Urinary bladder (tissue), 4 donors: ENCODE measurements at places on chromosomes 7 and 10.

DNA sequence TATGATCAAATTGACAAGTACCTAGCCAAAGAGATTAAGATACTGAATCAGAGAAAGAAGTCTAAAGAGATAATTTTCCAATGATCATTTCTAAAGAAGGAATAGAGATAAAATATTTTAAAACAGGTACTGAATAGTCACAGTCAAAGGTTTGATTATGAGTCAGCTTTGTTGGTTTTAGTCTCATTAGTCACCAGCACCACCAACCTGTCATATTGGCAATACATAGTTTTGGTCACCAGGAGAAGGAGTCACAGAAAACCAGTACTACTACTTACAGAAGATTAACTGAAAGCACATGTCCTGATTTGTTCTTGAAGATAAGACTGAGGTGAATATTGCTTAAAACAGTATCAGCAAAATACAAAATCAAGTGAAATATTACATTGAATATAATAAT, 34.6 kb downstream of the ZEB1 start:
- DNase-seq = no peak

DNA sequence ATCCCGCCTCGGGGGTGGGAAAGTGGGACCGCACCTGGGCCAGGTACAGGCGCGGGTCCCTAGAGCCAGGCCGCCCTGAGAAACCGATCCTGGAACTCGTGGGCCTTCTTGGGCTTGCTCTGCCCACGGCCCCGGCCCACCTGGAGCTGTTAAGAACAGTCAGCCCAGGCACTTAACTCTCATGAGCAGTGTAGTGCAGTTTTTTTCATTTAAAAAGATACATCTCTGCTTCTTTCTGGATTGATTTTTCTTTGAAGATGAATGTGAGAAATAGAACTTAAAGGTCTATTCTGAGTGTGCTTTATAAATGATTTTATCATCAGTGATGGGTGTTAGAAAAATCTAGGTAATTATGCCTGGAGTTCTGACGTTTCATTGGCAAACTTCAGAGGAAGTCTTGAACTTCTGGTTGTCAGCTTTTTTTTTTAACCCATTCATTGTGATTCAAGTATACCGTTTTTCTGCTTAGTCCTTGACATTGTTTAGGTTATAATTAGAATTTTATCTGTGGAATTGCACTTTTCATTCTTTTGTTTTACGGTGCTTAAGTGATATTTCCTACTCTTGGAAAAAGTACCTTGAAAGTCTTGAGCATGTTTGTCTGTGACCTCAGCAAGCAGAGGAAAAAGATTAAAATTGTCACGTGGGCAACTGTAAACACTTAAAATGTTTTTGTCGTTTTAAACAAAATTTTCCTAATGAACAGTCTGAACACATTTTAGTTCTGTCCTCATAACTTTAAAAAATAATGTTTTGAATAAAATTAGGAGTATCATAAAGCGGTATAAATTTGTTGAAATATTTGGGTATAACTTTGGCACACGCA, 906 bp downstream of the CDK1 start:
- DNase-seq = no peak

DNA sequence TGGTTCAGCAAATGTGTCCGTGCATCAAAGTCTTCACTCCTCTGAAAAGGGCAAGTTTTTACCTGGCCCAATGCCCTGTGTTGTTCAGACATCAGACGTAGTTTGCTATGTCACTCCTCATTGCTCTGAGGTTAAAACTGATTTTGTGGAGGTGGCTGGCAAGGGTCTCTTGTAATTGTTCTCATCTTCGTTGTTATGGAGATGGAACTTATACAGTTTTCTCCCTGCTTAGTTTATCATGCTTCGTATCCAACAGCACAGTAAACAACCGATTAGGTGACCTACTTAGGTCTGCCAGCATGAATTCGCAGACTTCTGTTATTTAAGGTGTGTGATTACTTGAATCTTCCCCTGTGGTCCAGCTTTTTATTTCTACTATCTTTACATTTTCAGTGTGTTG, 274.1 kb upstream of the SMIM30 start:
- no peak for DNase-seq

DNA sequence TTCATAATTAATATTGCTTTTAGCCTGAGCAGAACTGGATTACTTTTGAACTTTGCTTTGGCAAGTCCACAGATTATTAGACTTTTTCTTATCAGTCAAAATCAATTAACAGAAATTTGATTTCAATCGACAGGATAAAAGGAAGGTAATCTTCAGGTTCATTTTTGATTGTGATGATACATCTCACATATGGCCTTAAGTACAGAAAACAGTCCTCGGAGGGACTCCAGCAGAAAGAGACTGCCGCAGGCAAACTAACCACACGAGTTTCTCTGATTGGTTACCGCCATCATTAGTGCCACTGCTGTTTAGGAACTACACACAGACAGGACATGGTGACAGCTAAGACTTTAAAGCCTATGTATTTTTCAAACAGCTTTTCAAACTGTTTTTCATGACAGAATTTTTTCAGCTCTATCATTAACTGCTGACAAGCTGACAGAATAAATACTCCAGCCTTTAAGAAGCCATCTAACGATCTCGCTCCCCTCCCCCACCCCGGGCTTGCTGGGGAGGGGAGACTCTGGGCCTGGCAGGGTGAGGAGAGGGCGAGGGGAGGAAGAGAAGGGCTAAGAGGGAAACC, 668.2 kb downstream of the KCNMA1 start:
- DNase-seq = no peak

DNA sequence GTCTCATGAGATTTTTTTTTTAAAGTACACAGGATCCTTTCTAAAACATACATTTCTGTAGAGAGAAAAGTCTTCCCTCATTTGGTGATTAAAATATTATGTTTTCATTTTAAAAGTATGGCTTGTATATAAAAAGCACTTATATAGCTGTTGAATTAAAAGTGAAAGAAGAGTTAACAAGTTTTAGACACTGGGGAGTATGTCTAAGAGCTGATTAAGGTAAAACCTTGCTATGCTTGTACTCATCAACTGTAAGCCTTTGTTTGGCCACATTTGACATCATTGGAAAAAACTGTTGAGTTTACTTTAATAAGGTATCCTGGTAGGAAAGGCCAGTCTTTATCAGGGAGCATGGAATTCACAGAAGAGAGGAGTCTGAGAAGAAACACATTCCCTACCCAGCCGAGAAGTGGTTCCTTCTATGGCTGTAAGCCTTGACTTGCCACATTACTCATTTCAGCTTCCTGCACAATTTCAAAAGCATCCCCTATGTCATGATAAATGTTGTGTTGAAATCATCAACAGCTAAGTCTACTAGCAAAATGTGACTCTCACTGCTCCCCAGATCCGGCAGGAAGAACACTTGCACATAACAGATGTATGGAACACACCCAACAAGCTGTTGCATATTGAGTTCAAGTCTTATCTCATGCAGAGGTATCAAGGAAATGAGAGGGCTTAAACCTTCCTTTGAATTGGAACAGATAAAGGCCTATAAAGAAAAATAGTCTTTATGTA, 171.8 kb upstream of the CDK1 start:
- DNase-seq = no peak

- DNase-seq = no peak
Observed at GRCh38 chr10:62341419-62341818, 32.8 kb upstream of the ZNF365 start.

DNA sequence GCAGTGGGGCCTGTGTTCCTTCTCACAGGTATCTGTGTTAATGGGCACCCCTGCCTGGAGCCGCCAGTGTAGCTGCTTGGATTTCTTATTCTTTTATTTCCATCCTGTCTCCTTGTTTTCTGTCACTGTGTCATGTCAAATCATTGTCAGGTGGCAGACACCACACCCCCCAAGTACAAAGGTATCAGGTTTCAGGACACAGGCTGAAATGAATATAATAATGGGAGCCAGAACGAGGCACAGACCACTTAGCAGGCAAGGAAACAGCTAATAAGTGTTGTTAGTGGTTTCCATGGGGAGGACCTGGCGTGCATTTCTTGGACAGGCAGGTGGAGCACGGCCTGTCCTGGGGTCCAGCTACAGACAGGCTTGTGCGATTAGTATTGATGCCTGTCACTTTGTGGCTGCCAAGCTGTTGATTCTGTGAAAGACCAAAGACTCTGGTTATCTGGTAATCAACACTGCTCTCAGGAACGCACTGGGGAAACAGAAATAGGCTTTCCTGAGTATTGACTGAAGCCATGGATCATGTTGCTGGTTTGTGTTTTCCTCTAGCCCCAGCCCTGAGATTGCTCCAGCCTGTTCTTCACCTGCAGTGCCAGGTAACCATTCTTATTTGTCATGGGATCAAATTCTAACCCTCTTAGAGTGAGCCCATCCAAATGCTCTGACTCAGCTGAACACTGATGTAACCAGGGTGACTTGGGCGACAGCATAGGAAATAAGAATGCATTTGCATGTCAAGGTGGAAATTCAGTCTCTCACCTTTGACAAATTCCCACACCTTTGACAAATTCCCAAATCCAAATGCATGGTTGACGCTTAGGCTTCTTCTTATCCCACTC, 1002.0 kb downstream of the LRMDA start:
- no peak for DNase-seq

DNA sequence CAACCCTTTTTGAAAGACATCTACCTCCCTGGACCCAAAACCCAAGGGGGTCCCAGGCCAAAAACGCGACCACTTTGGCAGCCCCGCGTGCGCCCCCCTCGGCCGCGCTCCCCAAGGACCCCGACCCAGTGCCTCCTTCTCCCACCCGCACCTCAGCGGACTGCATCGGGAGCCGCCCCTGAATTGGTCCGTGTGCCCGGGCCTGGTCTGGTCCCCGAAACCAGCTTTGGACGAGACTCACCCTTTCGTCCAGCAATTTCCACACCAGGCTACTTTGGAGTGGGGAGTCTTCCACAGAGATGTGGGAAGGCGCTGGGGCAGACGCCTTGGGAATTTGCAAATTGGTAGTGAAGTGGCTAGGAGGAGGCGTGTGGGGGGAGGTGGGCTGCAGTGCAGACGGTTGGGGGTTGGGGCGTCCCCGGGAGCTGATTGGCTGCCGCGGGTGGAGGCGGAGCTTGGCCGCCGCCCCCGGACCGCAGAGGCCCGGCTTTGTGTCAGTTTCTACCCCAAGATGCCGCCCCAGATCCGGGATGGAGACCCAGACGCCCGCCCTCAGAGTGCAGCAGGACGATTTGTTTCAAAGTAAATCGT, 16.9 kb downstream of the TCAF1 start:
- no peak for DNase-seq

GRCh38 chr7:95342642-95343307, 18.4 kb upstream of the PON1 start:
- no peak for DNase-seq

GRCh38 chr10:77442699-77443189, 194.9 kb downstream of the KCNMA1 start:
- no peak for DNase-seq

DNA sequence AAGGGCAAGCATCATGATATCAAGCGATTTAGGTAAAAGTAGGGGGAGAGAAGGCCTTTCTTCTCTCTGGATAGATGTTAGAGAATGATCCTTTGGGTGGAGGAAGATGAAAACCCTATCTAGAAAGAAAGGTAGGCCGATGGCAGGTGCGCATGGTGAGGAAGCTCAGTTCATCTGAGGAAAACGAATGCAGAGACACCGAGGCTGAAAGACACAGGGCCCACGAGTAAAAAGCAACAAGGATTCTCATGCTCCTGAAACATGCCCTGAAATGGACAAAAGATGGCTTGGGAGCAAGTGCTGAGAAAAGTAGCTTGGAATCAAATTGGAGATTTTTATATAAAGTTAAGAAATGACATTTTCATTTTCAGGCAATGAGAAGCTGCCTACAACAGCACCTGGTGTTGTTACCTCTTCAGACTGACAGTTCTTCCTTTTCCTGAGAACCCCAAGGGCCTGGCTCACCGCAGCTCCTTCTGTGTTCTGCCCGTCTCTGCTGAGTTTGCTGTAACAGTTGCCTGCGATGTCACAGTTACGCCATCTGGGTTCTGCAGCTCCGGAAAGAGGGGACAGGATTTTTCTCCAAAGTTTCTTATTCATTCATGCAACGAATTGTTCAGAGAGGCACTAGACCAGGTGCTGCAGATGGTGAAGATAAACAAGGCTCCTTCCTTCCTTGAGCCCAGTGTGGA, 402.0 kb upstream of the KLF6 start:
- no peak for DNase-seq

DNA sequence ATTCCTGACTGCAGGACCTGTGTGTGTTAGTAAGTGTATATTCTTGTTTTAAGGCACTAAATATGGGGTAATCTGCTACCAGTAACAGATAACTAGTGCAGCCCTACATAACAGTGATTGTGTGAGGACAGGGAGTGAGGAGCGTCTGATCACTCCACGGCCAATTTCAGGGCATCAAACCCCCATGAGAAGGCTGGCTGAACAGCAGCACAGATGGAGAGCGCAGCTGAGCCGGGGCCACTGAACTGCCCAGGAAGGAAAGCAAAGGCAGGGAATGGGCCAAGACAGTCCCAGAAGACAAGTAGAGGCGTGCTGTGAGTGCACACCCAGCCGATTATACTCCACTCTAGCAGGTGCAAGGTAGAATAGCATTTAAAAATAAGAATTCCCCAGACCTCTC, 157.1 kb upstream of the CHST15 start:
- DNase-seq = no peak

- no peak for DNase-seq
Observed at GRCh38 chr7:138773176-138773575, 24.6 kb upstream of the TMEM213 start.

- peak; percentile 25 for DNase-seq
Observed at GRCh38 chr7:21948887-21949540, 3.3 kb upstream of the CDCA7L start.

GRCh38 chr7:31043051-31043471, 9.0 kb upstream of the ADCYAP1R1 start:
- no peak for DNase-seq

GRCh38 chr7:73885433-73885974, 24.5 kb downstream of the TMEM270 start:
- DNase-seq = no peak

DNA sequence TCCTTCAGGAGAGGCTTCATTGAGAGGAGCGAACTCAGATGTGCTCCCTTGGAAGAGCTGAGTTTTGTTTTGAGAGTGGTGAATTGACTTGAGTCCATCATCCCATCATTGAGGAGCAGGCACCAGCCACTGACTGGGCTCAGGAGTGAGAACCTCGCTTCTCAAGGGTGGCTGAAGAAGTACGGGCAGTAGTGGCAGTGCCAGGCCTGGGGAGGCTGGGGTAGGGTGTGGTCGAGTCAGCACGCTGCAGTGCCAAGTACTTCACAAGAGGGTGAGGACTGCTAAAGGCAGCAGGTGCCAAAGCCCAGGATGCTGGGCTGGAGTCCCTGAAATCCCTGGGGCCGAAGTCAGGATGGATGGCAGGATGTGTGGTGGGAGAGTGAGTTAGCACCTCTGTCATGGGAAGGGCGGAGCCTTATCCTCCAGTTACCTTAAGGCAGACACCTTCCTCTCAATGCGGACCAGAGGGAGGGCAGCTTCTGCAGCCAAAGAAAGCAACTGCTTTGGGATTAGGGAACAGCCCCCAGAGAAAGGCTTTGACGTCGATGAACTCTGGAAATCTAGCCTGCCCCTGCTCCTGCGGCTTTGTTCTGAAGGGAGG, 210.3 kb downstream of the CAMK1D start:
- DNase-seq = no peak

GRCh38 chr7:131103997-131104396, 223.7 kb upstream of the MKLN1 start:
- no peak for DNase-seq
